HepG2 (cell line): ENCODE measurements at places on chromosomes 7 and 10. TPM values are rescaled to one million over a fixed set of nuclear protein-coding genes. Genes with fewer than 3 reads are reported as not detected.

- H3K4me3 ChIP-seq, result no peak overlapping the region
- no peaks in the 10 kb centered on the region for H3K4me1 ChIP-seq
- no peaks in the 10 kb centered on the region for H3K36me3 ChIP-seq
- no peaks in the 10 kb centered on the region; the same call in 2 of the 3 replicates for H3K27me3 ChIP-seq
- DNase-seq, result no peak
- H3K27ac ChIP-seq, result no peak overlapping the region
These were observed 99.5 kb downstream of the CAMK1D start for GRCh38 chr10:12448729-12449391.

The FAM25C gene
- total RNA-seq, result not detected in 2 replicates

DNA sequence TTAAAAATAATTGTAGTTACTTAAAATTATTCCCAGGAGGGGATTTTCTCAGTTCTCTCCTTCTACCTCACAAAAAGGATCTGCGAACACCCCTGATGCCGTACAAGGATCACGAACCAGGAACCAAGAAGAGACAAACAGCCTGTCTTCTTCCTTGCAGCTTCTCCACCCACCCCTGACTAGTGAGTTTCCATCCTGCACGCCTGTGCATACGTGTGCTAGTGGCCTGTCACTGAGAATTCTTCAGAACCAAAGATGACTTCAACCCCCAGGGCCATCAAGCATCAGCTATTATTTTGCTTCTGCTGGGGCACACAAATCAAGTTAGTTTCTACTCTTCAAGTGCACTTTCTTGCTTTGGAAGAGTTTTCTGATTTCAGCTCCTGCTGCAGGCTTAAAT, 175.5 kb upstream of the KLF6 start:
- no peak overlapping the region for H3K4me3 ChIP-seq
- H3K27ac ChIP-seq, result no peak overlapping the region
- H3K4me1 ChIP-seq, result no peaks in the 10 kb centered on the region
- peaks cover 44% of the 10 kb centered on the region; the same call in 2 of the 3 replicates for H3K27me3 ChIP-seq

DNA sequence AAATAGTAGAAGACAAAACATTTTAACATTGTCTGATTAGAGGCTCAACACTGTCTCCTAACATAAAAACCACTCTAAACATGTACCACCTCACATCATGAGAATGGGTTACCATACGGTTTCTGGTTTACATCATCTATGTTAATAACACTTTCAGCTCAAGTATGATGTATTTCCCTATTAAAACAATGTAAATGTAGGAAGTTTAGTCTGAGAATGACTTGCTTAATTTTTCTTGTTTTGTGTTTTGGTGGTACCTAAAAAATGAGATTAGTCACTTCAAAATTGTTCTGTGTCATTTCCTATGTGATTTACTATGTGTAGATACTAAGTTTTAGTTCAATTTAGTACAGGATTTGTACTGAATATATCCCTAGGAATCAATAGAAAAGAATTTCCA, 195.8 kb upstream of the SEMA3C start:
- H3K27me3 ChIP-seq, result no peaks in the 10 kb centered on the region
- H3K36me3 ChIP-seq, result no peaks in the 10 kb centered on the region
- no peak for DNase-seq
- no peak overlapping the region for H3K27ac ChIP-seq

DNA sequence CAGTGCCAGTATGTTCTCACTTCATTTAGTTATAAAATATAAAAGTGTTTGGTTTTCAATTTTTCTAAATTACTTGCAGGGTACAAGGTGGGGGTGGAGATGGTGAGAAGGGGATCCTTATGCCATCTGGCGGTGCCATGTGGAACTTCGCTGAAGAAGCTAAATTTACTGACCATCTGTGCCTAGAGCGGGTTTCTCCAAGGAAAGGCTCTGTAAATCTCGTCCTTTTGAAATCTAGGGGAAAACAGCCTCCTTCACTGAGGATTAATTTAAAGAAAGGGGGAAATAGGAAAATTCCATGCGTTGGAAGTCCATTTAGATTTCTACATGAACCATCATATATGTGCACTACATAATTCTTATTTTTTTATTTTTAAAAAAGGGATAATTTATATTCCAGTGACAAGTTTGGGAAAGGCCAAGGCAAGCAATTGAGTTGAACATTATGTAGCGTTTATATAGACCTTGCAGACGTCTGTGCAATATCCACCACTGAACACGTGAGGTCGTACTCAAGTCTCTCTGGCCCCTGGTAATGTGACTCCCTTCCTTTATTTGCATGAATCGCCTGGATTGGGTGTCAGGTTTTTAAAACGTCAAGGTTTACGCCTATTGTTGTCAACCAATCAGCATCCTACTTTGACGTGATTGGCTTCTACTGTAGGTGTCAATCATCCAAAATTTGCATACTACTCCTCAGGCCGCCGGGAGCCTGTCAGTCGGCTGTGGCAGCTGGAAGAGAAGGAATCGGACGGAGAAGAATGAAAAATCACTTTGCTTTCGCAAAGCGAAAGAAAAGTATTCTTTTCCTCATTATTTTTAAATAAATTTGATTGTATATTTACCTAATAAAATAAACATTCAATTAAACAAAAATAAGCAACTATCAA, 297.1 kb upstream of the NFE2L3 start:
- H3K27ac ChIP-seq, result no peak overlapping the region
- no peak overlapping the region for H3K4me3 ChIP-seq
- no peaks in the 10 kb centered on the region for H3K36me3 ChIP-seq

DNA sequence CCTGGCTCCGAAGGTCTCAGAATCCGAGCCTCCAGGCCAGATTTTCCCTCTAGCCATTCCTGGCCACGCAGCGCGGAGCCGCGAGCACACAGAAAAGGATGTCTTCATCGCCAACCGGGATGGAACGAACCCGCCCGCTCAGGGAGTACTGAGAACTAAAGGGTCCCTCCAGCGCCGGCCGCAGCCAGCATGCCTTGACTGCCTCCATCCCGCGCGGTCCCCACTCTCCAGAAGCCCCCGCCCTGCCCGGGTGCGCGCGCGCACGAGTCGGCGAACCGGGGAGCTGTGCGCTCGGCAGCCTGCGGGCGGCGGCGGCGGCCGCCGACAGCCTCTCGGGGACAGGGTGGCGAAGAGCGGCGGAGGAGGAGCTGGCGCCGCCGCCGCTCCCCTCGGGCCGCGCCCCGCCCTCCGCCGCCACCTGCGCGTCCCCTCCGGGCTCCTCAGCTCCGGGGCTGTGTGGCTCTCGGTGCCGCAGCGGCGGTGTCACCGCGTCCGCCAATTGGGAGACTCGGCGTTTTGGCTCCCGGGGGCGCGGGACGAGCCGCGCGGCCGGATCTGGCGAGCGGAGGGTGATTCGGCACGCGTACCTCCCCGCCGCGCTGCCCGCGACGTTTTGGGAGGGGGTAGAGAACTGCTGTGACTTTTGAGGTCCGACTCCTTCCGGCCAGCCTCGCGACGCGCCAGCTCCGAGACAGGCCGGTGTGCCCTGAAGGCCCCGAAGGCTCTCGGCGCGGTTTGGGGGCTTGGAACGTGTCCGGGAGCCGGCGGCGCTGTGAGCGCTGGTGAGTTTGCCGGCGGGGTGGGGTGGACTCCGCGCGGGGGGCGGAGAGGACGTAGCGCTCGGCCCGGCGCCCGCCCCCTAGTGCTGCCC, 453 bp upstream of the GALNT17 start:
- H3K4me3 ChIP-seq, result no peak overlapping the region
- DNase-seq, result no peak
- H3K27ac ChIP-seq, result no peak overlapping the region

DNA sequence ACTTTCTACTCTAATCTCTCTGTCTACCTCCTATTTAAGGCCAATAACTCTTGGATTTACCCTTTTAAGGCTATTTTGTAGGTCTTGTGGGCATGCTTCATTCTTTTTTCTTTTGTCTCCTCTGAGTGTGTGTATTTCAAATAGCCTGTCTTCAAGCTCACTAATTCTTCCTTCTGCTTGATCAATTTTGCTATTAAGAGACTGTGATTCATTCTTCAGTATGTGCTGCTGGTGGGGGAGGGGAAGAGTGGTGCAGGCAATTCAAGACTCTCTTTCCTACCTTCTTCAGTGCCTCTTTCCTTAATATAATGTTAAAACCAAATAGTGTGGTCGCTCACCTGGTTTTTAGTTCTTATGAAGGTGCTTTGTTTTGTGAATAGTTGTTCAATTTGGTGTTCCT, 20.0 kb downstream of the ABCB1 start:
- H3K27me3 ChIP-seq, result no peaks in the 10 kb centered on the region
- H3K36me3 ChIP-seq, result peaks cover 1% of the 10 kb centered on the region; the same call in 1 of the 2 replicates
- H3K4me1 ChIP-seq, result no peaks in the 10 kb centered on the region
- no peak for DNase-seq
- no peak overlapping the region for H3K27ac ChIP-seq

DNA sequence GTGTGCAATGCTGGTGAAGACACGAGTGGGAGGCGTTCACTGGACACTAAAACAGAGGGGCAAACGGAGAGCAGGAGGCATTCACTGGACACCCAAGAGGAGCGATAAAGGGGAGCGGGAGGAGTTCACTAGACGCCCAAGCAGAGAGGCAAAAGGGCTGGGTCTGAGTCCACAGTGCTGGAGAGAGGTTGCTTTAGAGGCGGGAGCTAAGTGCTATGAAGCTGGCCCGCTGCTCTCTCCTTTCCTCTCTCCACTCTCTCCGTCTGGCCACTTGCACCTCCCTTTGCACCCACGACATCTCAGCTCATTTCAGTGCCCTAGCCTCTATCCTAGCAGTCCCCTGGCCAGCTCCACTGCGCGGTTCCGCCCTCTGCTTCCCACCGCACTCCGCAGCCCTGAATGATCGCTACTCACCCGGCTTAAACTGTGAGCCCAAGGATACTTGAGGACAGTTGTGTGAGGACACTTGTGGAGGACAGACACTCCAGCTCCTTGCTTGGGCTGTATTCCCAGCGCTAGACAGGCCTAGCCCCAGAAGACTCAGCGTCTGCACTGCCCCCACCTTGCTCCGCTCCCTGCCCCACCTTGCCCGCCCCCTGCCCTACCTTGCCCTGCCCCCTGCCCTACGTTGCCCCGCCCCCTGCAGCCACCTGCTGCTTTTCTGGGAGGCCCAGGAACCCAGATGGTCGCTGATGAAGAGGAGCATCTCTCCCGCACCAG, 78.8 kb upstream of the CPXM2 start:
- peaks cover 20% of the 10 kb centered on the region for H3K4me1 ChIP-seq
- no peaks in the 10 kb centered on the region; the same call in 1 of the 2 replicates for H3K27me3 ChIP-seq
- H3K36me3 ChIP-seq, result no peaks in the 10 kb centered on the region
- no peak for DNase-seq

- H3K27ac ChIP-seq, result no peak overlapping the region
- H3K4me3 ChIP-seq, result no peak overlapping the region
- no peaks in the 10 kb centered on the region for H3K27me3 ChIP-seq
- DNase-seq, result no peak
- H3K4me1 ChIP-seq, result no peaks in the 10 kb centered on the region
- peaks cover 16% of the 10 kb centered on the region; the same call in 2 of the 3 replicates for H3K36me3 ChIP-seq
These were observed 23.8 kb downstream of the DHX32 start for GRCh38 chr10:125857185-125857760.

DNA sequence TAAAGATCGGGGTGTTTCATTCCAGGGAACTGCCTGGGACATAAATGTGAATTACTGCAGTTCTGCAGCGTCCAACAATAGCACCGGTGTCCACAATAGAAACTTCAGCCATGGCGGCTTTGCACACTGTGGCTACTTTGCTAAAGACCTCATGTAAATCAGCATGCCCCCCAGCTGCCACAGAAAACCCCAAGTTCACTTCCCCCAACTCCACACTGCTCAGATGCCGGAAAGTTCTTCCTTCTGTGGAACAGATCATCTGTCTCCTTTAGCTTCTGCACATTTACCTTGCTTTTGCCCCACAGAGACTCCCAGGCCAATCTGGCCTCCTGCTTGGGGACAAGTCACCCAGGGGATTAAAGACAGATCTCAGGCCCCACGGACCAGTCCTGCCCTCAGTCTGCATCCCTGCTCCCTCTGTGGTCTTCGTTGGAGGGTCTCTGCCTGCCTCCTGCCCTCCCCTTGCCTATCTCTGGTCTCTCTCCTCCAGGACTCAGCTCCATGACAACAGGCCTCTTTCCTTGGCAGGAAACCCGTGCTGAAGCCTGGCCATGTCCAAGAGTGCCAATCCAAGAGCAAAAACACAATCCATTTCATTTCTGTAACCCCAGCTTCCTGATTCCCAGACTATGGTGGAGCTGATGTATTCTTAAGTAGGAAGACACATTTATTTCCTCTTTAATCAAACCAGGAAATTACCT, 403.2 kb downstream of the RPS24 start:
- H3K4me3 ChIP-seq, result no peak overlapping the region
- peaks cover 60% of the 10 kb centered on the region for H3K4me1 ChIP-seq
- H3K27ac ChIP-seq, result no peak overlapping the region
- no peak for DNase-seq

The IKZF1 gene
- not detected in 2 replicates for total RNA-seq

GRCh38 chr10:61890430-61890829, 11.1 kb upstream of the ARID5B start:
- no peak for DNase-seq
- H3K36me3 ChIP-seq, result no peaks in the 10 kb centered on the region
- no peaks in the 10 kb centered on the region for H3K27me3 ChIP-seq
- no peak overlapping the region for H3K27ac ChIP-seq
- no peak overlapping the region for H3K4me3 ChIP-seq
- H3K4me1 ChIP-seq, result peaks cover 23% of the 10 kb centered on the region

GRCh38 chr10:35328404-35329037, 7.8 kb upstream of the CCNY start:
- H3K4me3 ChIP-seq, result no peak overlapping the region
- H3K4me1 ChIP-seq, result peaks cover 38% of the 10 kb centered on the region
- DNase-seq, result no peak
- H3K27me3 ChIP-seq, result no peaks in the 10 kb centered on the region

- no peaks in the 10 kb centered on the region for H3K36me3 ChIP-seq
- H3K27ac ChIP-seq, result peak overlapping the region; percentile 66
- no peak overlapping the region for H3K4me3 ChIP-seq
- H3K27me3 ChIP-seq, result no peaks in the 10 kb centered on the region
- peaks cover 79% of the 10 kb centered on the region for H3K4me1 ChIP-seq
These were observed 63.5 kb upstream of the C1GALT1 start for GRCh38 chr7:7118822-7119221.

DNA sequence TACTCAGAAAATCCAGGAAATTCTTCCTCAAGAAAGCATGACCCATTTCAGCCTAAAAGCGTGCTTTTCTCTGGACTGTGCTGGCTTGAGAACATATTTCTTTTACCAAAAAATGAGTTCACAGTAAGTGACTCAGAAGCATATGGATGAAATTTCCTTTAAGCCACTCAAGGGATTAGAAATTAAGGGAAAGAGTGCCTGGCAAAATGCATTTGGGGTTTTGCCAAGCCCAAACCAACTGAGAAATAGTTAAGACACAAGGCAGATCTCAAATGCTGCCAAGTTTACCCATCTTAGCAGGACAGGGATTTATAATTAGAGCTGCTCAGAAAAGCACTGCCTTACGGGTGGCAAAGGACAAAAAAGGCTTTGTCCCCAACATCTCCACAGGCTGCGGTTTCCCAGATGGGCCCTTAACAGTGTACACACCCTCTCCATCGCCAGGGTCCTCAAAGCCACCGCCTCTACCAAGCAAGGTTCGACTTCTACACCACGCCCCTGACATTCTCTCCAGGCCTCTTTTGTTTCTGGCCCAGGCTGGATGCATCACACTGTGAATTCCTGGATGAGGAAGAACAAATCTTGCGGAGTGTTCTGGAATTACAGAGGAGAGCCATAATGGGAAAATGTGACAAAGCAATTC, 30.1 kb upstream of the CDHR3 start:
- H3K4me3 ChIP-seq, result no peak overlapping the region
- no peak for DNase-seq
- no peak overlapping the region for H3K27ac ChIP-seq
- peaks cover 11% of the 10 kb centered on the region for H3K4me1 ChIP-seq
- no peaks in the 10 kb centered on the region for H3K27me3 ChIP-seq
